ENCODE measurements at places on chromosomes 16 and 17.

DNA sequence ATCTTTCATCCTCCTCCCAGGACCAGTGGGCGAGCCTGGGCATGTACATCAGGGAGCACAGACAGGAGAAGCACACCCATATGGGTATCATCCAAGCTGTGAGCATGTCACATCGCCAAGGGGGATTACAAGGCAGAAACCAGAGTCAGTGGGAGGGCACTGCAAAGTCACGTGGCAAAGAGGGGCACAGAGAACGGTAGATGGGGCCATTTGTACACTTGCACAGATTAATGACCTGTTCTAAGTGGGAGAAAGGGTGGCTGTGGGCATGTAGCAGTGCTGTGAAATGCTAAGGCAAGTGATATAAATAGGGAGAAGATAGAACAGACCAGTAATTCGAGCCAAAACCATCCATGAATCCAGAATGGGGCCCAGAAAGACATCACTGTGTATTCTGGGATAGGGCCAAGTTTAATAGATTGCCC lies 265.0 kb downstream of the CPPED1 start:
- DNase-seq = no peak

DNA sequence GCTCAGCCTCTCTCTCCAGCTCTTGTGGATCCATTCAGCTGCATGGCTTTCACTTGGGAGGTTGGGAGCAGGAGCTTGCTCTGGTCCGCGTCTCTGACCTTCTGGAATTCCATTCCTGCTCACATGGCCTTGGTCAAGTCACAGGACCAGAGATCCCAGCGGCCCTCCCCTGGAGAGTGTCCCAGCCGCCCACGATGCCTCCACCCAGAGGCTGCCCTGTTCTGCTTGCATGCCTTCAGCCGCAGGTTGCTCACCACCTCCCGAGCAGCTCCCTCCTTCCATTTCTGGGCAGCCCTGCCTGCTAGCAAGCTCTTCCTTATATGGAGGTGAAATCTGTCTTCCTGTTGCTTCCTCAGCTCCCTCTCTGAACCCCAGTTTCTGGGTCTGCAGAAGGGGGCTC lies 32.6 kb downstream of the RAI1 start:
- DNase-seq = no peak

DNA sequence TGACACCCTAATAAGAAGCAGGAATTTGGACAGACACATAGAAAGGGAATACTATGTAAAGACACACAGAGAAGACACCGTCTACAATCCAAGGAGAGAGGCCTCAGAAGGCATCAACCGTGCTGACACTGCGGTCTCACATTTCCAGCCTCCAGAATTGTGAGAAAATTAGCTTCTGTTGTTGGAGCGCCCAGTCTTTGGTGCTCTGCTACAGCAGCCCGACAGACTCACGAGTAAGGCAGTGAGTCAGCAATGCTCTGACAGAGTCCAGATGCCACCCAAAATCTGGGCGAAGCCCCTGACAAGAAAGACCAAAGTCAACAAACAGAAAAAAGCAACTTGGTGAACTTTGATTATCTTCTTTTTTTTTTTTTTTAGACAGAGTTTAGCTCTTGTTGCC lies 32.5 kb upstream of the RAI1 start:
- DNase-seq = no peak

DNA sequence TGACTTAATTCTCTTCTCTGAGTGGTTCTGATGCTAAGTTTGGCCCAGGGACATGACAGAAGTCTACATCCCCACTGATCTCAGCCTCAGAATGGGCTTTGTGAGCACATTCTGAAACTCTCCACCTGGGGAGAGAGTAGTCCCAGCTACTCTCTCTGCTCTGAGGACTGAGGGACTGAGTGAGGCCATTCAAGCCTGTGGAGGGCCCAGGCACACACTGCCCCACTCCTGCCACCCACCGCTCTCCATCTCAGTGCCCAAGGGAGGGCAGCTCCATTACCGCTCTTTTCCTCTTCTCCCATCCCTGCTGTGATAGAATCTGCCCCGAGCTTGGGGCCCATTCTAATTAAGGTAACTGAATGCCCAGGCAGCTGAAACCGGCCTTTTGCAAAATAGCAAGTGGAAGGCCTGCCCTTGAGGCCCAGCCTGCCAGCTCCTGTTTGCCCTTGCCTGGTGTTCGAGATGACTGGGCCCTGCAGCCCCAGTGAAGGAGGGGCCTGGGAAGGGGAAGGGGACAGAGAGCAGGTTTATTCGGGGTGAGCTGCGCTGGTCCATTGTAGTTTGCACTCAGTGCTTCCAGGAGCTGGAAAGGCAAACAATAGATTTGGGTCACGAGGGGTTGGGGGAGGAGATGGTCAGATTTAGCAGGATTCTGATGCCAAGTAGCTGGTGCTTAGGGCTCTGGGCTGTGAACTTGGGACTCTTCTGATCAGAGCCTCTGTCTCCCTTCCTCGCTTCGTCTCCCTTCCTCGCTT lies 76.2 kb downstream of the RAB11FIP4 start:
- DNase-seq = peak; percentile 34

GRCh38 chr17:73991260-73991659 lies 212.2 kb upstream of the RPL38 start:
- DNase-seq = no peak

DNA sequence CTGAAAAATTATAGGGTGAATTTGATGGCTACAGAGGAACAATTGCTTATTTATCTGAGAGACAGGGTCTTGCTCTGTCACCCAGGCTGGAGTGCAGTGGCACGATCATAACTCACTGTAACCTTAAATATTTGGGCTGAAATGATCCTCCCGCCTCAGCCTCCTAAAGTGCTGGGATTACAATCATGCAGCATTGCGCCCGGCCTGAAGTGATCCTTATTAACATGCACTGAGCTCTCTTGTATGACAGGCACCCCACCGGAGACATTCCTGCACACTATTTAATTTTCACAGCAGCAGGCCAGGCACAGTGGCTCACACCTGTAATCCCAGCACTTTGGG lies 77.7 kb downstream of the CNGB1 start:
- no peak for DNase-seq

DNA sequence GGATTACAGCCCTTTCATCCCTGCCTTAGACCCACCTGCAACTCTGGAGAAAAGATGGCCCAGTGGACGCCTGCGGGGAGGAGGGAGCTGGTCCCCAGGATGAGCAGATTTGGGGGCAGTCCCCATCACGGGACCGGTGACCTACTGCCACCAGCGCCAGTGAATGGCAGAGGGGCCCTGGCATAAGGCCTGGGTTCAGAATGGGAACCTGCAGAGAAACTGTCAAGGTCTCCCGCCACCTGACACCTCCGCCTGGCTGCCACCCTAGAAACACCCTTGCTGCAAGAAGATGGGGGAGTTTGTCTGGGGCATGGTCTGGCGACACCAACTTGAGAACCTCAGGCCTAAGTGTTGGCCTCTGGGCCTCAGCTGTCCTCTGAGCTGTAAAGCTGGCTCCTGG lies 335.7 kb downstream of the SEC14L1 start:
- DNase-seq = no peak

- no peak for DNase-seq
These were observed 24.0 kb downstream of the IGF2BP1 start for GRCh38 chr17:49021095-49021767.

- DNase-seq = no peak
These were observed 30.2 kb downstream of the TBX4 start for GRCh38 chr17:61482467-61482866.

GRCh38 chr16:15757630-15758251 lies 99.1 kb downstream of the MYH11 start:
- no peak for DNase-seq

DNA sequence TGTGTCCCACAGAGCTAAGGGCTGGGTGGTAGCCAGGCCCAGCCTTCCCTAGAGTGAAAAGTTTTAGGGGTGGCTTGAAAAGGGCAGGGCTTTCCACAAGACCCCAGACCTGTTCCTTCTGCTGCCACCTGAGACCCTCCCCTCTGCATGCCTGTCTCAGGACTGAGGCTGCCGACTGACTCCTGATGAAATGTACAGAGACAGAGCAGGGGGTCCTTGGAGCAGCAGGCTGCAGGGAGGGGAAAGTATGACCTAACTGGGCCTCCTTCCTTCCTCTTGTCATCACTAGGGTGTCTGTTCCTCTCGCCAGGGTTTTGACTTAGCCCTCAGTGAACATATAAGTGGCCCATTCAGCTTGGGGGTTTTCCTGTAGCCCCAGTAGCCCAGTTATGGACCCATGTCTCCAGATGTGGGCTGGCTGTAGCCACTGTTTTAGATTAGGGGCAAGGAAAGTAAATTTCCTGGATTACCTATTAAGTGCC lies 14.9 kb upstream of the NFATC3 start:
- DNase-seq = no peak

- no peak for DNase-seq
These were observed 11.9 kb downstream of the SERPINF1 start for GRCh38 chr17:1773696-1774181.

DNA sequence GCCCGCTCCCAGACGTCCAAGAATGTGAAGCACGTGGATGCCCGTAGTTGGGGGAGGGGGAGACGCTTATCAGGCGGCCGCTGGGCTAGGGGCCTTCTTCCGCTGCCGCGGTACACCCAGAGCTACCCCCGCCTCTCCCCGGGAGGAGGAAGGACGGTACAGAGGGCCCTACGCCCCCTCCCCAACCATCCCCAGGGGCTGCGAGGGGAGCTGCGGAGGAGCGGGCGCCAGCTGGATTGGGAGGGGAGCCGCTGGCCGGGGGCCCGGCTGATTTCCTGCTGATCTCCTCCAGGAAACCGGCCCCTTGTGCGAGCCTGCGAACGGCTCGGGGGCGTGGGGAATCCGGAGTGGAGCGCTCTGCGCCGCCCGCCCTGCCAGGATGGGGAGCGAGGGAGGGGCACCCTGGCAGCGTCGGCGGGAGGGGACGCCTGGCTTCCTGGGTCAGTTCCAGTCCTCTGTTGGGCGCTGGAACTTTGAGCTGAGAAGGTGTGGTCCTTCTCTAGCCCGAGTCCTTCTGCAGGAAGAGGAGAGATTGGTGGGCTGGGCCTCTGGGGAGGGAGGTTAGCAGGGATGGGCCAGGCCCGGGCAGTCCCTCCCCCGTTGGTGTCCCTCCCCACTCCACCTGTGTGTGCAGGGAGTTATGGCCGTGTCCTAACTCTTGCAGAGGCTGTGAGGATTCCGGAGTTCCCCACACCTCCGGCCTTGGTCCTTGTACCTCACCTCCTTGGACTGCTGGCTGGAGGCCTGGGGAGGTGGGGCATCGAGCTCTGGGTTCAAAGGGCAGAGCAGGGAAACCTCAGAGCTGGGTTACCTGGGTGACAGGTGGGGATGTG lies 19.2 kb downstream of the GJD3 start:
- DNase-seq = no peak

- no peak for DNase-seq
These were observed 371.5 kb downstream of the SEC14L1 start for GRCh38 chr17:77512062-77512946.

DNA sequence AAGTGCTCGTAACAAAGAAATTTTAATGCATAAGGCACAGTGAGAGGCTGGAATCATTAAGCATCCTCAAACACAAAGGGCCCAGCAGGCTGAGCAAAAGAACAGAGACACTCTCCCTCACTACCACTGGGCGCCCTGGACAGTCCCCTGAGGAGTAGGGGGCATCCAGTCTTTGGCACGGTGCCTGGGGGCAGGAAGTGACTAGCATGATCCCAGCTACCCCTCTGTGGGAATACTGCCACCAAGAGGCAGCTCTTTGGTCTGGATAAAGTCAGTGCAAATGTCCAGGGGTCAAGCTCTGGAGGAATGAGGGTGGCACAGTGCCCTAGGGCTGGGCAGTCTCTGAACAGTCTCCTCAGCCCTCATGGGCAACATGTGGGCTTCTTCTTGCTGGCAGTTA lies 2.6 kb upstream of the PROCA1 start:
- no peak for DNase-seq

- DNase-seq = no peak
These were observed 540 bp downstream of the PPP4C start for GRCh38 chr16:30076276-30076791.

DNA sequence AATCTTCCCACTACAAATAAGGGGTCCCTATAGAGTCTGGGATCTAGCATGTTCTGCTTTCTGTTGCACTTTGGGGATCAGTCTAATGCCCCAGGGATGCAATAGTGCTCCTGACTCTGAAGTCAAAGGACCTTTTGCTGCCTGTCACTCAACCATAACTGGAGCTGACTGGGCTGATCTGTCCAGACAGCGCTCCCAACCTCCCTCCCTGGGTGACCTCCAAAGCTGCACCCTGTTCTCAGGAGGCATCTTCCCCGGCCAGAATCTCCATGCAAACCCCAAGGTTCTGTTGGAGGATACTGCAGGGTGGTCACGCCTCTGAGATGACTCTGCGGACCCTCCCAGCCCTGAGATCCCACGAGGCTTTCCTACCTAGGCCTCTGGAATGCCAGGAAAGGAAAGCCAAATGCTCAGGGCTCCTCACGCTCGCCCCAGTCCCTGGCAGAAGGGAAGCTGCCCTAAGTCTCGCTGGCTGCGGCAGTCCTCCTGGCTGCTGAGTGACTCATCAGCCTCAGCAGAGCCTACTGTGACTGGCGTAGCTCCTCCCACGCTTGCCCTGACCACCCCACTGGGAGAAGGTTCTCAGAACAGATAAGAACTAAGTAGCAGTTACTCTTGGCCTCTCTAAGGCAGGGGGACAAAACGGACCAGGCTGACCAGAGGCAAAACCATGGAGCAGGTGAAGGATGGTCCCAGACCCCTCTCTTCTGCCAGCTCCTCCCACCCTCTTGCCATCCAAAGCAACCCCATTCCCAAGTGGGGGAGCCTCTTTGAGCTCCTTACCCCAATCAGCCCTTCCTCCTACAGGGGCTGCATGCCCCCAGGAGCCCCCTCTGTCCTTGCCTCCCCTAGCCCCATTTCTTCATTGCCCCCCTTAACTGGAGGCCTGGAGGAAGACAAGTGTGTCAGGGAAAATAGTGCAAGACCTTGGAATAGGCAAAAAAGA lies 124.1 kb upstream of the TNRC6C start:
- DNase-seq = no peak

DNA sequence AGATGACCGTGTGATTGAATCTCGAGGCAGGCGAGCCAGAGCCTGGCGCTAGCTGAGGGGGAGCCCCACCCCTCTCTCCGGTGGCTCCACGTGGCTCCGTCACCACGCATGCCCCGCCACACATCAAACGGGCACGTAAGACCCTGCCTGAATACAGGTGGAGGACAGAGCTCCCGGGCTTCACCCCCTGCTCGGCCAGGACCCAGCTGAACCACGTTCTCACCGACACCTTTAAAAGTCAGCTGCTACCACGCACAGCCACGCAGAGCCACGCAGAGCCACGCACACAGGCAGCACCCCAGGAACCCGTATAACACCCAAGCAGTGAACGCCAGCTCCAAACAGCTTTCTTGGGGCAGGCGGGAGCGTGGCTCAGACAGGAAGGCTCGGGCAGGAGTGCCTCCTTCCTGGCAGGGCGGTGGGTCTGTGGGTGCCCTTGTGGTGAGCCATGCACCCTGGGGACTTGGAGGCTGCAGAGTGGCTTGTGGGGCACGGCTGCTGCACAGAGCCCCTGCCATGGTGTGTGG lies 4.4 kb downstream of the TMEM204 start:
- DNase-seq = no peak

All from amygdala (tissue), 56 donors.